Activated T-cell treated with anti-CD3 and anti-CD28 coated beads, Interleukin-2, amount 50 U/mL, for 24 hours (primary cell): ENCODE measurements at places on chromosomes 3 and 15.

DNA sequence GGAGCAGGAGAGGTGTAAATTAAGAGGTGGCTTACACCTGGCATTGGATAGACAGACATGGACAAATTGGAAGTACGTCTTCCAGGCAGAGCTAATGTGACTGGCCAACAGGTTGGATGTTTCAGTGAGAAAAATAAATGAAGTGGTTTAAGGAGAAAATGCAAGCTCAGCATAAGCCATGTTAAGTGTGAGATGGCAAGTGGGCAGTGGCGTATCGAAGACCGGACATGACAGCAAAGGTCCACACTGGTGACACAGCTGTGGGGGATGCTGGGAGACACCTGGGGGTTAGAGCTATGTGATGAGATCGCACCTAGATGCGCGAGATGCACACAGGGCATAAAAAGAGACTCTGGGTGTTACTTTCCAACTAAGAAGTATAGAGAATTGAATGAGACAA is 3.7 kb upstream of the ATP10A start:
- no peaks in the 10 kb centered on the region for H3K27me3 ChIP-seq
- peaks cover 22% of the 10 kb centered on the region for H3K4me1 ChIP-seq
- no peak overlapping the region for H3K27ac ChIP-seq
- H3K36me3 ChIP-seq: peaks cover 8% of the 10 kb centered on the region
- no peak for DNase-seq
- H3K4me3 ChIP-seq: no peak overlapping the region

GRCh38 chr15:35112346-35112745 is 27.3 kb upstream of the NANOGP8 start:
- no peak overlapping the region for H3K4me3 ChIP-seq
- no peaks in the 10 kb centered on the region for H3K27me3 ChIP-seq
- no peak overlapping the region for H3K27ac ChIP-seq
- no peak for DNase-seq

- no peak for DNase-seq
- peaks cover 3% of the 10 kb centered on the region for H3K27me3 ChIP-seq
- H3K4me3 ChIP-seq: no peak overlapping the region
- no peak overlapping the region for H3K27ac ChIP-seq
Observed at GRCh38 chr15:95603802-95604201, 726.7 kb upstream of the NR2F2 start.

DNA sequence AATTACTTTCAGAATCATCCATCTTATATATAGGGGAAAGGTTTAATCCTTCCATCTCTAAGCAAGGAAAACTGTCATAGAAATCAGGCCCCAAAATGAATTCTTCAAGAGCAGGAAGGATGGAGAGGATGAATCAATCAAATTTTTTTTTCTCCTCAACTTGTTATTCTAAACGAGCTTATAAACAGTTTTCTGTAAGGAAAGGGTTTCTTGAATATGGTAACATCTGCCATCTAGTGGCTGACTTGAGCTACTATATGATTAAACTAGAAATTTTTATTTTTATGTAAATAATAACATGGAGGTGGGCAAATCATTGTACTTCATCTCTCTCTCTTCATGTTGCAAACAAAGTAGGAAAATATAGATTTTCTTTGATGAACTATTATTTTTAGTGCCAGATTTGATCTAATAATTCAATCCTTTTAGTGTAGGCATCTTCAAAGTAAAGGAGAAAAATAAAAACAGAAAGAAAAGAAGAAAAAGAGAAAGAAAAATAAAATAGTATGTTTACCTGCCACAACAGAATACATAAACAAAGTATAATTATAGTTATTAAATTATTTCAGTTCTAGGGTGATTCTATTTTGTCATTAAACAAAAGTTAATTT is 146.6 kb downstream of the SERPINI1 start:
- peaks cover 8% of the 10 kb centered on the region for H3K27me3 ChIP-seq
- H3K36me3 ChIP-seq: no peaks in the 10 kb centered on the region

- peak overlapping the region; percentile 99 for H3K4me3 ChIP-seq
- H3K27ac ChIP-seq: peak overlapping the region; percentile 100
- peaks cover 48% of the 10 kb centered on the region for H3K4me1 ChIP-seq
- no peak for DNase-seq
- H3K36me3 ChIP-seq: peaks cover 83% of the 10 kb centered on the region
Observed at GRCh38 chr3:185934767-185935464, 2.9 kb downstream of the TRA2B start.

- H3K4me1 ChIP-seq: no peaks in the 10 kb centered on the region
- H3K27ac ChIP-seq: no peak overlapping the region
- no peaks in the 10 kb centered on the region for H3K36me3 ChIP-seq
- H3K4me3 ChIP-seq: no peak overlapping the region
- H3K27me3 ChIP-seq: no peaks in the 10 kb centered on the region
- no peak for DNase-seq
Observed at GRCh38 chr3:77052051-77052501, 12.2 kb downstream of the ROBO2 start.

DNA sequence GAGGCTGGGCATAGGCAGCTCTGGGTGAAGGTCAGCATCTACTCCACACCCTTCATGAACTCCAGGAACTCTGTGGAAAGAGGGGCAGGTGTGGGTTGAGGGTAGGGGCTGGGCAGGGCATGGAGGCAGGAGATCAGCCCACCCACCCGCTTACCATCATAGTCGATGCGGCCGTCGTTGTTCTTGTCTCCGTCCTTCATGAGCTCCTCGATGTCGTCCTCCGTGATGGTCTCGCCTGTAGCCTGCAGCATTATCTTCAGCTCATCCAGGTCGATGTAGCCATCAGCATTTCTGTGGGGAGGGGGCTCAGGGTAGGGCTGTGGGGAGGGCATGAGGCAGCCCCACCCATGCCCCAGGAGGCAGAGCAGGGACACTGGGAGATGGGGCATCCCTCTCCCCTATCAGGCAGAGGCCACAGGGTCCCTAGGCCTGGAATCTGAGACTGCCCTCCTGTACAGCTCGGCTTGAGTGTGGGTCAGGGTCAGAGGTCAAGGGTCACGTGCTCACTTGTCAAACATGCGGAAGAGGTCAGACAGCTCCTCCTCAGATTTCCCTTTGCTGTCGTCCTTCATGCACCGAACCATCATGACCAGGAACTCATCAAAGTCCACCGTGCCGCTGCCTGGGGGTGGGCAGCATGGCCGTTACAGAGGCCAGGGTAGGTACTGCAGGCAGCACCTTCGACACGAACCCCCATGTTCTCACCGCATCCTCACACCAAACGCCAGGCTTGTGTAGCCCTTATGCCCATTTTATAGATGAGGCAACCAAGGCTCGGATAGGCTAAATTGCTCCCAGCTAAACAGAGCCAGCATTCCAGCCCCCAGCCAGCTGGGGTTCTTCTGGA is 2.4 kb downstream of the TNNC1 start:
- H3K4me3 ChIP-seq: no peak overlapping the region
- H3K4me1 ChIP-seq: peaks cover 28% of the 10 kb centered on the region
- no peak for DNase-seq
- H3K36me3 ChIP-seq: peaks cover 8% of the 10 kb centered on the region

DNA sequence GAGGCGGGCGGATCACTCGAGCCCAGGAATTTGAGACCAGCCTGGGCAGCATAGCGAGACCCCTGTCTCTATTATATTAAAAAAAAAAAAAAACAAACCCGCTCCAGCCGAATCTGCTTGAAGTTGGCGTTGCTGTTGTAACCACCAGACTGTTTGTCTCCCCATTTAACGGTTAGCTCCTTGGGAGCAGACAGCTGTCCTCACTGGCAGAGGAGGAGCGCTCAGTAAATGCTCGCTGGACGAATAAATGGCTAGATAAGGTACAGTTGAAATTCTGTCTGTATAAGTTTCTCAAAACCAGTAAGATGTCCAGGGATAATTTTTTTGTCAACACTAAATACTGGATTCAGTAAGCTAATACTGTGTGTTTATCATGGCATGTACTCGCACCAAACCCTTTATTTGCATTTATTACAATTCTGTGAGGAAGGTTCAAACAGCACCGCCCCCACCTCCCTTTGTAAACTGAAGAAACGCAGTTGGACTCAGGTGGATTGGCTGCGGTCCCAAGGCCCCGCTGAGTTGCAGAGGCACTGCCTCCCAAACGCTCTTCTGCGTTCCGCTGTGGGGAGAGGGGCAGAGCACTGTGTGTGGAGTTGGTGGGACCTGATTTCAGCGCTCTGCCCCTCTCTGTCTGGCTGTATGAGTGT is 1.1 kb downstream of the RCCD1 start:
- peak overlapping the region; percentile 98 for H3K27ac ChIP-seq
- H3K27me3 ChIP-seq: no peaks in the 10 kb centered on the region
- H3K4me1 ChIP-seq: peaks cover 23% of the 10 kb centered on the region
- H3K36me3 ChIP-seq: peaks cover 79% of the 10 kb centered on the region
- no peak for DNase-seq

GRCh38 chr15:87873516-87873915 is 383.0 kb downstream of the NTRK3 start:
- peaks cover 11% of the 10 kb centered on the region for H3K27me3 ChIP-seq
- H3K4me3 ChIP-seq: no peak overlapping the region
- no peak for DNase-seq
- no peaks in the 10 kb centered on the region for H3K4me1 ChIP-seq
- no peaks in the 10 kb centered on the region for H3K36me3 ChIP-seq

GRCh38 chr3:102030661-102031060 is 181.3 kb downstream of the NFKBIZ start:
- DNase-seq: no peak
- peaks cover 7% of the 10 kb centered on the region for H3K4me1 ChIP-seq
- H3K27ac ChIP-seq: no peak overlapping the region
- no peaks in the 10 kb centered on the region for H3K36me3 ChIP-seq
- H3K4me3 ChIP-seq: no peak overlapping the region
